ENCODE measurements at places on chromosomes 7 and 10.

- DNase-seq, result no peak
These were observed 1113.8 kb upstream of the LRRTM3 start for GRCh38 chr10:65811931-65812525.

GRCh38 chr7:96188174-96188581, 133.7 kb downstream of the SLC25A13 start:
- DNase-seq, result no peak

DNA sequence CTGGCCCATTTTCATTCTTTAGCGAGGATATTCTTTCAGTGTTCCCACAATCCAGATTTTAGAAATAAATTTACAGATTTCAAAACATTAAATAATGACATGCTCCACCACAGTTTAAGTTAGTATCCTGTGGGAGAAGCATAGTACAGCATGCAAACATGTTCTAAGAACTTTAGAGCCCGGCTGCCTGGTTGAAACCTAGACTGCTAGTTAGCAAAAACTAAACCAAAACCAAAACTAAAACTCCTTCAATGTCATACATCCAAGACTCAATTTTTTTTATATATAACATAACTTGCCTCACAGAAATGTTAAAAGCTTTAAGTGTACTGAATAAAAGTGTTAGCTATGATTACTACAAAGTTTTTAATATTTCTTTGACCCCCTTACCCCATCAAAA, 17.0 kb downstream of the TRA2A start:
- DNase-seq, result no peak

GRCh38 chr7:126305671-126306070, 947.1 kb downstream of the GRM8 start:
- no peak for DNase-seq

- DNase-seq, result no peak
These were observed 69.3 kb downstream of the ETV1 start for GRCh38 chr7:13920053-13920697.

DNA sequence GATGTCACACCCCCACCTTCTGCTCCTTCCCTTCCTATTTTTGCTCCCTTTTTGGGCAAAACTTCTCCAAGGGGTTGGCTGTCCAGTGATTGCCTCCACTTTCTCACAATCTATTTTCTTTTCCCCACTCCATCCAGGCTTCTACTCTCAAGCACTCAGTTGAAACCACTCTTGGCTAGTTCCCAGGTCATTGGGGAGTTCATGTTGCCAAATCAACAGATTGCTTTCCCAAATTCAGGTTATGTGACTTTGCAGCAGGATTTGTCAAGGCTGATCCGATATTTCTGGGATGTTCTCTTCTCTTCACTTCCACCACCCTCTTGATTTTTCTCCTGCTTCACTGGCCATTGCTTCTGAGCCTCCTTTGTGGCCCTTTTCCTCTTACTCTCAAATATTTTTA, 258.7 kb upstream of the SLC26A5 start:
- DNase-seq, result no peak

All from activated CD4-positive, alpha-beta T cell treated with anti-CD3 and anti-CD28 coated beads for 24 hours (primary cell).